ENCODE measurements at places on chromosomes 5 and 9.

DNA sequence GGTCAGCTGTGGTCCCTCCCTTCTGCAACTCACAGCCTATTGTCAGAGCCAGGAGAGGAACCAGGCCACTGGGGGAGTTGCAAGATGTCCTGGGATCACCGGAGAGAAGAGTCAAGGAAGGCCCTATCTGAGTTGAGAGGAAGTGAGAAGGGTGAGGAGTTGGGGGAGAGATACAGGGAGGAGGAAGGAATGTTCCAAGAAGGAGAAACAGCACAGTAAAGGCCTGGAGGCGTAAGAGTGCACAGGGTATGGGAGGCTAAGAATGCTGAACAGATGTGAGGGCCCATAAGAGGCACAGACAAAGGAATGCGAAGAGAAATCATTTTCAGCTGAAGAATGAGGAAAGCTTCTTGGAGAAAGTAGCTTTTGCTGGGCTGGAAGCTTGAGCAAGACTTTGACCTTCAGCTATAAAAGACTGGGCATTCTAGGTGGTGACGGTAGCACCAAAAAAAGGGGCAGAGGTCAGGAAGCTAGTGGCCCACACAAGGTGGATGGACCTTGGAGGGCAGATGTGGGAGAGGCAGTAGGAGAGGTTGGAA lies 21.6 kb upstream of the CSF1R start:
- DNase-seq: no peak

DNA sequence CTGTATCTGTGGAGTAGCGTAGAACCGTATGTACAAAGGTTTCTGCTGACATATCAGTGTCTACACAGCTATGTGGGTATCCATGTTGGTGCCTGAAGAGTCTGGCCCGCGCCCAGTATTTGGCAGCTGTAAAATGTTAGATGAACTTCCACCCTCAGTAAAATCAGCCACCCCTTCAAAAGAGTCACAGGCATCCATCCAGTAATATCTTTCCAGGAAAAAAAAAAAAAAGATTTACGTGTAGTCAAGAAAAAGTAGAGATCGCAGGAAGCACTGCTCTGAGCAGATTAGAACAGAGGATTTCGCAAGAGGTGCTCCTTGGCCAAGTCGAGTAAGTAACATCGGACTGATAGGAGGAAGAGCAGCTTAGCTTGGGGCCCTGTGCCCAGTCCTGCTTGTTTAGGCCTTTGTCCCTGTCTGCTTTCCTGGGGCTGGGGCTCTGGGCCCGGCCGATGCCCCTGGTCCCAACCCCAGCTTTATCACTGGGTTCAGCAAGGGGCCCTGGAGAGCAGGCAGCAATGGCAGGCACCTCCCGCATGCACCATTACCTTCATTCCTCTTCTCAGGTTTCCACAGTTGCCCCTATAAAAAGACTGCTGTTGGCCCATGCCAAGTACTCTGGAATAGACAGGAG lies 21.2 kb downstream of the DAPK1 start:
- DNase-seq: no peak

GRCh38 chr5:27778121-27778520 lies 739.7 kb upstream of the CDH9 start:
- no peak for DNase-seq

GRCh38 chr9:115764645-115765044 lies 388.9 kb upstream of the PAPPA start:
- no peak for DNase-seq

GRCh38 chr9:120715389-120715924 lies 1.2 kb upstream of the MEGF9 start:
- DNase-seq: no peak

- DNase-seq: no peak
Observed at GRCh38 chr9:33677506-33677809, 117.9 kb upstream of the PRSS3 start.

- no peak for DNase-seq
Observed at GRCh38 chr5:142720641-142721271, 34.9 kb upstream of the FGF1 start.

DNA sequence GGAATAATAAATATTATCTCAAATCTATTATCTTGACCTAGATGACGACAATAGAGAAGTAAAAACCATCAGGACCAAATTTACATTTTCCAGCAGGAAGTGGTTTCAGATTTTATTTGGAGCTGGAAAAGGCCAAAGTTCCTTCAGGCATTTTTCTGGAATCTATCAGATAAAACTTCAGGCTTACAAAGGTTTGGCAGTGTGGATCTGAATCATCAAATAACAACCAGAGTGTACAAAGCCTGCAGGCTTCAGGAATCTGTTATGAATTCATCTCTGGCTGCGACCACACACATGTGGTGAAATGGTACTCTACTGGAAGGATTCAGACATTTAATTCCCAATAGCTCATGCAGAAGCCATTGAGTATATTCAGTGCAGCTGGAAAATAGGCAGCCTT lies 726.4 kb upstream of the GRAMD2B start:
- no peak for DNase-seq

GRCh38 chr5:172425402-172425801 lies 28.9 kb downstream of the SH3PXD2B start:
- DNase-seq: no peak

DNA sequence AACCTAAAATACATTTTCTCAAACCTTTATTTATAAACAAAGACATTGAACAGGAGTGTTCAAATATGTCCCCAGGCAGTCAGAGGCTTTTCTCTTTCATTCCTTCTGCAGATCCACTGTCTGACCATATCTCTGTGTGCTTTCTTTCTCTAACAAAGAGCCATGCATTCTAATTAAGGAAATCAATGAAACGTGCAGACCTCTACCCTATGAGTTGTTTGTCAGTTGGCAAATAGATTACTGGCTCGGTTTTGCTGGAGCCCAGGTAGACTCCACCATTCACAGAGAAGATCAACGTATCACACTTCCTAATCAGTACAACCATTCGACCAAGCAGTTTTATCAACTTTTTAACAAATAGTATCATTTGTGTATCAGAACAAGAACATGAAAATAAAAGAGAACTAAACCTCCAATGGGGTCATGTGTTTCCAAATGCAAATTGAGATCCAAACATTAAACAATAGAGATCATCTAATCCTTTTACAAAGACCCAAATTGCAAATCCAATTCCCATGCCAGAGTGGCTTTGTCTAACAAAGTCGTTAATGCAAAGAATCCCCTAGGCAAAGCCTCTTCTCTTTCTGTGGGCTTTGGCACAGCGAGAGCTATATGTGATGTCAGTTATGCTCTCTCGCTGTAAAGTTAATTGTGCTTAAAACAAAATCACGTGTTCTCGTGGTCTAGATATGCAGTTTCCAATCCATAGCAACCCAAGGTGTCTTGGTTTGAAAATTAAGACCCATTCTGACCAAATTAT lies 16.8 kb downstream of the KLF4 start:
- DNase-seq: no peak

- DNase-seq: no peak
Observed at GRCh38 chr9:104279535-104280177, 185.5 kb downstream of the SMC2 start.

GRCh38 chr5:82359272-82359671 lies 81.1 kb upstream of the RPS23 start:
- no peak for DNase-seq

- no peak for DNase-seq
Observed at GRCh38 chr5:83472213-83472507, 616 bp downstream of the VCAN start.

DNA sequence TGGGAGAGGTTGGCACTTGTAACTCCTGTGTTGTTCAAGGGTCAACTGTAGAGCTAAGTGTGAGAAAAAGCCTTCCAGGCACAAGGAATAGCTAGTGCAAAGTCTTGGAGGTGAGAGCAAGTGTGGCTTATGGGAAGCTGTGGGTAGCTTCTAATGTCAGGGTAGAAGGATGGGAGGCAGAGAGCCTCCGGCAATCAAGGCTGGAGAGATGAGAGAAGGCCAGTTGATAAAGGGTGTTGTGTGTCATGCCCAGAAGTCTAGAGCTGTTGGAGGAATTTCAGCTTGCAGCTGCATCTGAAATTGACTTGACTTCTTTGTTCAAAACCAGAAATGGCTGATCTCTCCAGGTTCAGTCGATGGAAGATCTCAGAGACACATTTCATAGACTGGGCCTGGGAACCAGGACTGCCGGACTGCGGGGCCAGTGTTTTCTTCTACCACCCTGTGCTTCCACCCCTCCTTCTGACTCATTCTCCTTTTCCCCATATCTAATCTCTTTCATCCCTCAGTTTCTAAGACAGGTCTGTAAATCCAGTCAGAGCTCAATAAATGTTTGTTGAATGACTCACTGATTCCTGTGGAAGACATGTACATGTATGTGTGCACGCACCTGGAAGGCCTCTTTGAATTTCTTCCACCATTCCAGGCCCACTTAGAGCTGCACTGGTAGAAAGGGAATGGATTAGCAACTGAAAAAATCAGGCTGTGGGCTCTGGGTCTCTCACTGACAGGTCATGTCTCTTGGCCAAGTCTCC lies 67.8 kb upstream of the KLF4 start:
- DNase-seq: no peak

DNA sequence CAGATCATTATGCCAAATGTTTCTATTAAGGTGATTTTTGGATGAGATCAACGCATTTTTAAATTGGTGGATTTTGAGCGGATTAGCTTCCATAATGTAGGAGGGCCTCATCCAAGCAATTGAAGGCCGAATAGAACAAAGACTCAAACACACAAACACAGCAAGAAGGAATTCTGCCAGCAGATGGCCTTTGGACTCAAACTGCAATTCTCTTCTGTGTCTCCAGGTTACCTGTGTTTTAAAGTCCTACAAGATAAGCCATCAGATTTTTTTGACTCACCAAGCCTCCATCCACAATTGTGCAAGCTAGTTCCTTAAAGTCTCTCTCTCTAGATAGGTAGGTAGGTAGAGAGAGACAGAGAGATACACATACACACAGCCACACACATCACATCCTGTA lies 25.5 kb downstream of the CDH6 start:
- no peak for DNase-seq

DNA sequence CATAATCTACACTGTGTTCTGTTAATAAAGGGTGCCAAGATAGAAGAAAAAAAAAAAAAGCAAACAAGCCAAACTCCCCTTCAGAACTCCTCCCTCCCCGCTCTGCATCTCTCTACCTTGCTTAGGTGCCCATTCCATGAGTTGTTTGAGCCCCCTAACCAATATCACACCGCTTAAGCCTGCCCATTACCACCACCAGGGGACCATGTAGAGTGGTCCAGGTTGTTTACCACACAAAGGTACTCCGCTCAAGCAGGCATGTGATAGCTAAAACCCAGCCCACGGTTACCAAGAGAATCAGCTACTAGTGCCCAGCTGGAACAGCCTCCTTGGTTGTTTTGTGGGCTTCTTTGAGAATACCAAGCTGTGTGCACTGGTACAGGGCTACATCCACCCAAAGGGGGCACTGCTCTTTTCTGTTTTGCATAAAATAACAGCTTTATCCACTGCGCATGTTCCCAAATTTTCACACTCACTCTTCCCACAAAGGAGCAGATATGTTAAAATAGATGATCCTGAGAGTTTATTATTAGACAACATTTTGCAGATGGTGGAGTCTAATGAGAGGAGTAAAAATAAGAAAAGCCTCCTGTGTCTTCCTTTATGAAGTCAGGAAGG lies 304.1 kb downstream of the DEPDC1B start:
- DNase-seq: no peak

GRCh38 chr9:38125889-38126288 lies 56.9 kb upstream of the SHB start:
- no peak for DNase-seq

GRCh38 chr9:32550150-32550561 lies 2.0 kb upstream of the SMIM27 start:
- no peak for DNase-seq

- DNase-seq: no peak
Observed at GRCh38 chr5:400282-401145, 42.5 kb upstream of the EXOC3 start.

GRCh38 chr5:73605223-73606087 lies 20.5 kb upstream of the ARHGEF28 start:
- no peak for DNase-seq

DNA sequence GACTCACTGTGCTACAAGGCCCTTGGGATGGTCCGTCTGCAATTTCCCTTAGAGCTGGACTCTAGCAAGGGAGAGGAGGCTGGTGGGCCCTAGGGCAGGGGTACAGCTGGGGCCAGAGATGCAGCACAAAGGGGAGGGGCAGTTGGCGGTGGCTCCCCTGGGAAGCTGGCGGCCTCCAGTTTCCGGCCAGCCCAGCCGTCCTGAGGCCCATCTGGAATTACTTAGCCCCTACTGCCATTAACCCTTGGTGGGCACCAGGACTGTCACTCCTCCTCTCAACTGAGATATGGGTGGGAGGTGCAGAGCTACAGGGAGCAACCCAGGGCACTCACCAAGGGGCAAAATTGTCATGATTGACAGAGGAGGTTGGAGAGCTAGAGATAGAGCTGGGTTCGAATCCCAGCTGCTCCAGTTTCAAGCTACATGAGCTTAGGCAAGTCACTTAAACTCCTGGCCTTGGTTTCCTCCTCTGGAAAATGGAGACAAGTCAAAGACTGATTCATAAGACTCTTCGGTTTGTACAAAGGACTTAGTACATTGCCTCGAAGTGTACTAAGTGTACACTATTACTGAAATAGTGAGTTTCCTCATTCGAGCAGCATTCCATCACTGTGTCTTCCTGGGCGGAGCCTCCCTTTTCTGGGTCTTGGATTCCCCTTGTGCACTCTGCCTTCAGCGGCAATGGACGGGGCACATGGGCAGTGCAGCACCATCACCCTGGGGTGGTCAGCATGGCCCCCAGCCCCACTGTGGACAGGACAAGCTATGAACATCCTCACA lies 2.7 kb upstream of the PDGFRB start:
- no peak for DNase-seq

GRCh38 chr5:80959768-80960442 lies at the start of gene RASGRF2:
TSS of gene RASGRF2 (plus strand) at chr5:80960363. CDS start at chr5:80960739, 376 bp downstream.
- DNase-seq: no peak

DNA sequence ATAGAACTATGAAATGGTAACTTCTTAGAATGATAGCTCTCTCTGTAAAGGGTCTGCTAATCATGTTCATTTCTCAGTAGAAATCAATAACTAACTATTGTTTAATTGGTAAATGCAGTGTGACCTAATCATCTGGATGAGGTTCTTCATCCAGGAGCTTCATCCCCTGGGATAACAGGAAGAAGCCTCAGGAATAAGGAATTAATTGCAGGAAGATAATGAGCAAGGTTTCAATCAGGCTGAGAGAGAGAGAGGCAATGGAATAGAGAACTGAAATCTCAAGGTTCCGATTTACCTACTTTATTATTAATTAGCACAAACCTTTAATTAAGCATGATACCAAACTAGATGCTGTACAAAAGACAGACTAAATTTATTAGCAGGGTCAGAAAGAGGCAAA lies 499.7 kb downstream of the MAT2B start:
- DNase-seq: no peak
